Stimulated activated CD4-positive, alpha-beta T cell treated with anti-CD3 and anti-CD28 coated beads, Interleukin-2, amount 100 ng/mL, for 4 hours (primary cell): ENCODE measurements at places on chromosomes 7 and 10.

DNA sequence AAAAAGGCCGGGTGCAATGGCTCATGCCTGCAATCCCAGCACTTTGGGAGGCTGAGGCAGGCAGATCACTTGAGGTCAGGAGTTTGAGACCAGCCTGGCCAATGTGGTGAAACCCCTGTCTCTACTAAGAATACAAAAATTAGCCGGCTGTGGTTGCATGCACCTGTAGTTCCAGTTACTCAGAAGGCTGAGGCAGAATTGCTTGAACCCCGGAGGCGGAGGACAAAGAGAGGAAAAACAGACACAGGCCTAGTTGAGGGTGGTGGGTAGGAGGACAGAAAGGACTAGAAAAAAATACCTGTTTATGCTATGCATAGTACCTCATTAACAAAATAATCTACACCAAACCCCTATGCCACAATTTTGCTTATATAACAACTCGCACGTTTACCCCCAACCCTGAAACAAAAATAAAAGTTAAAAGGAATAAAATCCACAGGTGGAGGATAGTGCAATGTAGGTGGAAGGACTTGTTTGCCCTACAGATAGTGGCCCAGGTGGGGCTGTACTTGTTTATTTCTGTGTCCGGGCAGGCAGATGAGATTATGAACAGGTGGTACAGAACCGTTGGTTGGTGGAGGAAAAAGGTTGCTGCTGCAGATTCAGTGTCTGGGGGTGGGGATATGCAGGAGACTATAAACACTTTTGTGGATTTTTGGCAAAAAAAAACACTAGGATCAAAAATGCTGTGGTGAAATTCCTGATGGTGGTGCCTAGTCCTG lies 5.1 kb downstream of the ZNF680 start:
- DNase-seq, result no peak

GRCh38 chr10:132932461-132933307 lies 9.7 kb downstream of the CFAP46 start:
- no peak for DNase-seq

DNA sequence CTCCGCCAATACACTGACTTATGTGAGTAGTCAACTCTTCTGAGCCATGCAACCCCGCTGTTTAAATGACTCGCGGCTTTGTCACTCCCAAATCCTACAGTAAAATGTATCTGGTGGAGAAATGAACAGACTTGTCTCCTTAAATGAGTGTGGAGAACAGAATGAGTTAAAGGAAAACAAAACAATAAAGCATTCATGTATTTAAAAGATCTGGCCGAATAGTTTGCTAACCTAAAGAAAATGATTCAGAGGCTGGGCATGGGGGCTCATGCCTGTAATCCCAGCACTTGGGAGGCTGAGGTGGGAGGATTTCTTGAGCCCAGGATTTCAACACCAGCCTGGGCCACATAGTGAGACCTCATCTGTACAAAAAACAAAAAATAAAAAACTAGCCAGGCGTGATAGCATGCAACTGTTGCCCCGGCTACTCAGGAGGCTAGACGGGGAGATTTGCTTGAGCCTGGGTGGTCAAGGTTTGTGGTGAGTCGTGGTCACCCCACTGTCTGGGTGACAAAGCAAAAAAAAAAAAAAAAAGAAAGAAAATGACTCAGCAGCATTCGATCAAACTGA lies 86.5 kb upstream of the PFKP start:
- no peak for DNase-seq

DNA sequence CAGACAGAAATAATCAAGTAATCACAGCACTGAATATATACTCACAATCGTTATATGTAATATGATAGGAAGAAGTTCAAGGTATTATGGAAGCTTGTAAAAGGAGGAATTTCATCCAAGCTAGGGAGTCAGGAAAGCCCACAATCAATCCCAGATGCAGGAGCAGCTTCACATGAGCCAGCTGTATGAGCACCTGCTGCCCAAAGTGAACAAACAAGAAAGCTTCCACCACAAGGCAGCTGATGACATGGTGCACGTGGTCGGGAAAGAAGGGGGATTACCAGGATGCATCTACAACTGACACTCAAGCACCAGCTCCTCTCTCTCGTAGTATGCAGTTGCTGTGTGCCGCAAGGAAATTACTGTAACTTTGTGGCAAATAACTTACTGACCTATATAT lies 225.2 kb downstream of the XPNPEP1 start:
- DNase-seq, result no peak

- peak; percentile 56 for DNase-seq
Observed at GRCh38 chr10:80196270-80196949, 8.9 kb downstream of the ANXA11 start.

GRCh38 chr7:8560501-8560900 lies 127.1 kb downstream of the NXPH1 start:
- DNase-seq, result no peak

DNA sequence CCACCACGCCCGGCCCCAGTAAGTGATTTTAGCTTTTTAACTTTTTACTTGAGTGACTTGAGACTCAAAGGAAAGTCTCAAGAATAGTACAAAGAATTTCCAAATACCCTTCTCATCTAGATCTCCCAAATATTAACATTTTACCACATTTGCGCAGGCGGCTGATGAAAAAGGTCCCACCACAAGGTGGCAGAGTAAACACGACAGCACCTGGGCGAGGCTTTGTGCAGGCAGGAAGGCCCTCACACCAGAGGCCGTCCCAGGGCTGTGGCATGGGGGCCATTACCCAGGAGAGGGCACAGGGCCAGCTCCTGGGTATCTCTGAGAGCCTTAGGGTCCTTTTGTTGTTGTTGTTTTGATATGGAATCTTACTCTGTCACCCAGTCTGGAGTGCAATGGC lies 50.0 kb upstream of the WIPI2 start:
- no peak for DNase-seq

DNA sequence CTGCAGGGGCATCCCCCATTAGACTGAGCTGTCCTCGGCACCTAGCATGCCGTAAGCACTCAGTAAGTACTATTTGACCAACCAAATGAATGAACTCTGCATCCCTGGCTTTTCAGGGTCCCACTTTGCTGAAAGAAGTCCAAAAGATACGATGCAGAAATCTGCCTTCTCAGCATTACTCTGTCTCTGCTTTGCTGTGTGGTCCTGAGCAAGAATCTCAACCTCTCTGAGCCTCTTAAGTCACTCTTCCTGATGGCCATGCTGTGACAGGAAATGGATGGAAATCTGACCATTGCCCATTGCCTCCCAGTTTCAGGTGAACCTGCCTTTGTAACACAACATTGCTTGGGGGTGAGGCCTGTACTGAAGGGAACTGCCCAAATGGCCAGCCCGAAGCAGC lies 48.0 kb downstream of the GPAM start:
- no peak for DNase-seq

- no peak for DNase-seq
Observed at GRCh38 chr7:94906065-94906851, 1.1 kb upstream of the PPP1R9A start.

- DNase-seq, result no peak
Observed at GRCh38 chr7:140896996-140897395, 27.7 kb downstream of the BRAF start.

- no peak for DNase-seq
Observed at GRCh38 chr7:13411151-13411550, 578.3 kb downstream of the ETV1 start.

DNA sequence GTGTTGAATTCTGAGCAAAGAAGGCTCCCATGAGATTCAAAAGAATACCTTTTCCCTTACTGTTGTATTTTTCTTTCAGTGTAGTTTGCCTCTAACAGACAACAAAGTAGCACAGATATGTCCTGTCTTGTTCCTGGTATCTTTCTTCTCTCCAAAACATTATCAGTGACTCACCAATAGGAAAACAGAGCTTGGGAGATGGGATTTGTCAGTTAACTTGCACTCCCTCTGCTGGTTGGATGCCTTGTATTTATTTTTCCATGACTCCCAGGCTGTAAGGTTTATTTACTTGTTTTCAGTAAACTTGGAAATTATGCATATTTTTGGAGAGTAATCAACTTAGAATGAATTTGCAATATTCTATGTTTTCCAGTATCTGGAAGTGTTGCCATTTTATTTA lies 129.7 kb downstream of the SAMD9 start:
- DNase-seq, result no peak

GRCh38 chr10:110069502-110069982 lies 61.8 kb downstream of the ADD3 start:
- no peak for DNase-seq

- DNase-seq, result no peak
Observed at GRCh38 chr10:95330966-95331453, 40.2 kb upstream of the PDLIM1 start.

DNA sequence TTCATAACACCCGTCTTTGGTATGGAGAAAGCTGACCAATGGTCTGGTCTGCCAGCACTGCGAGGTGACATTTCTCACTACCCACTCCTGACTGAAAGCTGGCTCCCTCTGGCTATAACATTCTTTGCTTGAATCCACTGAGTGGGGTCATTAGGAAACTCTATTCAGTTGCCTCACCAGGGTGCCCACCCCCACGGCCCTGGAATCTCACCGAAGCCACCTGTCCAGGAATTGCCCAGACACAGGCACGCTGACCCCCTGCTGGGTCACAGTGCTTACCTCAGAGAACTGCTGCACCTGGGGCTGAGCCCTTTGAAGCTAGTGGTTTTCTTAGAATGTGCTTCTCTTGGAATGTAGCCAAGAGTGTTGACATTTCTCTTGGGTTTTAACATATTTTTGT lies 28.6 kb downstream of the HECW1 start:
- DNase-seq, result no peak

- no peak for DNase-seq
Observed at GRCh38 chr7:98526059-98526458, 91.0 kb upstream of the NPTX2 start.

DNA sequence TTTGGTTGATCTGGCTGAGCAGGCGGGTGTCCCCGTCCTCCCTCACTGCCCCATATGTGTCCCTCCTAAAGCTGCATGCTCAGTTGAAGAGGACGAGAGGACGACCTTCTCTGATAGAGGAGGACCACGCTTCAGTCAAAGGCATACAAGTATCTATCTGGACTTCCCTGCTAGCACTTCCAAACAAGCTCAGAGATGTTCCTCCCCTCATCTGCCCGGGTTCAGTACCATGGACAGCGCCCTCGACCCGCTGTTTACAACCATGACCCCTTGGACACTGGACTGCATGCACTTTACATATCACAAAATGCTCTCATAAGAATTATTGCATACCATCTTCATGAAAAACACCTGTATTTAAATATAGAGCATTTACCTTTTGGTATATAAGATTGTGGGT lies 26.9 kb upstream of the TRIM56 start:
- DNase-seq, result peak; percentile 9

- DNase-seq, result no peak
Observed at GRCh38 chr10:114394531-114394930, 9.8 kb downstream of the AFAP1L2 start.

DNA sequence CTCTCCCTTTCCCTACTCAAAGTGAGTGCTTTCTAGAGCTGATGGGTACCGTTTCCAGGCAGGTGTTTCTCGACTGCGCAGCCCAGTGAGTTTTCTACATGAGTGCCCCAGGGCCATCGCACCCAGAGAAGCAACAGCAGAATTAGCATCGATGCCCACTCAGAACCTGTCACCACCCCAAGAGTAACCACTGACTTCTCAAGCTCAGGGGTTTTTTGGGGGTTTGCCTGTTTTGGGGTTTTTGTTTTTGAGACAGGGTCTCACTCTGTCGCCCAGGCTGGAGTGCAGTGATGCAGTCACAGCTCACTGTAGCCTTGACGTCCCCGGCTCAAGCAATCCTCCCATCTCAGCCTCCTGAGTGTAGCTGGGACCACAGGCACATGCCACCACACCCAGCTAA lies 25.7 kb downstream of the SNX8 start:
- DNase-seq, result no peak

GRCh38 chr10:44060221-44060620 lies 324.7 kb downstream of the CXCL12 start:
- no peak for DNase-seq

DNA sequence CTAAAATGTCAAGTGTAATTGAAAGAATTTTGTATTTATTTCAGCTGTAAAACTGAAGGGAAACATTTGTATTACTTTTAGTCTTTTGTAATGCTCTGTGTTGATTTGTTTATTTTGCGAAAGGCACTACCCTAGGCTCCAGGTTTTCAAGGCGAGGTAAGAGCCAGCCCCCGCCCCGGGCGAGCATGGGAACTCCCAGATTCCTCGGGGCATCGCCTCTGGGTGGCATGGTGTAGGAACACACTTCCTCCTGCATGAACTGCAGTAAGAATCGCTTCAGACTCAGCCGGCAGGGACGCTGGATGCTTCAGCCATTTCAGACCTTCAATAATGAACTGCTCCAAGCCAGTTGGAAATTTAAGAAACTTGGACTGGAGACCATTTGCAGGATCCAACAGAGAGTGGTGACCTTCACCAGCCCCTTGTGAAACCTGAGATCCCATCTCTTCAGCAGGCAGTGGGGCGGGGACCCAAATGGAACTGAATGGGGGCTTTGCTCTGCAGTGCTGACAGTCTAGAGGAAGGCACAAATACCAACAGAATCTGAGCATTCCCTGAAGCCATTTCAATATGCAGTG lies 544.3 kb upstream of the MGMT start:
- DNase-seq, result no peak

DNA sequence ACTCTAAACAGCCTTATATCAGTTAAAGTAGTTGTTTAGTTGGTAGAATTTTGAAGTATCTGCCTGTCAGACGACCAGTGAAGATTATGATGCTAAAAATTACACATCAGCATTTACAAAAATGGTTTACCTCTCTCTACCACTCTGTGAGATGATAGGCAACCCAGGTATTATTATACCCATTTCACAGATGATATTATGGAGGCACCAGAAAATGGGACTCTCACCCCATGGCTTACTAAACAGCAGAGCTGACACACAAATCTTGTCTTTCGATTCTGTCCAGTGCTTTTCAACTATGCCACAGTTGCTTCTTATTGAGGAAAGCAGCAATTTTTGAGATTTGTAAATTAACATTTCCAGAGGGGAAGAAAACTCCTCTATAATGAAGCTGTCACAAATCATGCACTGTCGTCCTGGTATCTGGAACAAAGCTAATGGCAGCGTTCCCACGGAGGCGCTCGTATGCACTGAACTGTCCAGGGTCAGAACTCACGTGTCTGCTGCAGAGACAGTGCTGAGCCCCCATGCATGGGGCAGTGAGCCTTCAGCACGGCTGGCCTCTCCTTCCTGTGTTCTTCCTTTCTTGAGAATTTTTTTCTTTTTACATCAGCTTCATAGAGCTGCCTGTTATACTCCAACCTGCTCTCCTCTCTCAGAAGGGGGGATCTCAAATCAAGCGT lies 381.1 kb downstream of the SDK1 start:
- DNase-seq, result no peak

- no peak for DNase-seq
Observed at GRCh38 chr10:49220679-49221078, 32.5 kb upstream of the TMEM273 start.

DNA sequence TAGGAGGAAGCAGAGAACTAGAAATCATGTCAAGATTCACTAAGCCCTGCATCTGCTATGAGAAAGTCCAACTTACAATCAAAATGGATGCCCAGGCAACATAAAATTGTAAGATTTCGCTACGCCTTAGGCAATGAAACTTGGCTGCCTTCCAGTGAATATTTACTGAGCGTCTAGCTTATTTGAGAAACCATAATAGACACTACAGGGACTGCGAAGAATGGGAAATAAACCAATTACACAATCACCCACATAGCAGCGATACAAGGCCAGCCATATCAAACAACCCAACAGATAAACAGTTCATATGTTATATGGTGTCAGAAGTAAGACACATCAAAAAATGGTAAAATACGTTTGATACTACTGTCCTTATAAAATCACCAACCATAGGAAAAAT lies 545.0 kb upstream of the C7orf33 start:
- DNase-seq, result no peak
